Stimulated activated naive B cell treated with anti-CD40 and anti-IgM and Interleukin-4, amounts not matched to agents 10 μg/mL and 1 μg/mL and 100 μg/mL, for 72 hours (primary cell): ENCODE measurements at places on chromosomes 13 and 19.

GRCh38 chr13:56187331-56187730 is 953.4 kb upstream of the PRR20A start:
- DNase-seq: no peak
- no peak overlapping the region for H3K4me3 ChIP-seq
- no peaks in the 10 kb centered on the region for H3K27me3 ChIP-seq
- no peak overlapping the region for H3K27ac ChIP-seq

DNA sequence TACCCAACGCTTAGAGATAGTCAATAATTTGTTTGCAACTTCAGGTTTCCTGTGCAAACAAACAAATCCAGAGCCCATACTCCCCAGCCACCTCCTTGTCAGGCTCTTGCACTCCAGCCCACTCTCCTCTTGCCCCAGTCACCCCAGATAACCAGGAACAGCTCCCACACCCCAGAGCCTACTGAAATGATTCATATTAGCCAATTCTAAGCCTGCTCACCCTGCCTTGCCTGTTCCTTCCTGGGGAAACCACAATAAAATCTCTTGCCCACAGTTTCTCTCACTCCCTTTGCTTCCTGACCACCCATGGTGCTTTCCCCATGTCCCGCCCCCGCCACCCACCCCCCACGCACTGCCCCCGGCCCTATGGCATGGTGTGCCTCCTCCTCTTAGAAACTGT is 3.8 kb upstream of the ACTL9 start:
- H3K4me3 ChIP-seq: no peak overlapping the region
- DNase-seq: no peak
- no peak overlapping the region for H3K27ac ChIP-seq
- no peaks in the 10 kb centered on the region for H3K36me3 ChIP-seq
- H3K27me3 ChIP-seq: peaks cover 29% of the 10 kb centered on the region

GRCh38 chr13:110471833-110472162 is 89.7 kb downstream of the RAB20 start:
- peak overlapping the region; percentile 97 for H3K27ac ChIP-seq
- peaks cover 45% of the 10 kb centered on the region for H3K4me1 ChIP-seq

- H3K27me3 ChIP-seq: no peaks in the 10 kb centered on the region
- DNase-seq: no peak
- no peak overlapping the region for H3K27ac ChIP-seq
- H3K36me3 ChIP-seq: peaks cover 7% of the 10 kb centered on the region
- peaks cover 2% of the 10 kb centered on the region for H3K4me1 ChIP-seq
Measured at GRCh38 chr19:20359933-20360720, 193.1 kb downstream of the ZNF486 start.

DNA sequence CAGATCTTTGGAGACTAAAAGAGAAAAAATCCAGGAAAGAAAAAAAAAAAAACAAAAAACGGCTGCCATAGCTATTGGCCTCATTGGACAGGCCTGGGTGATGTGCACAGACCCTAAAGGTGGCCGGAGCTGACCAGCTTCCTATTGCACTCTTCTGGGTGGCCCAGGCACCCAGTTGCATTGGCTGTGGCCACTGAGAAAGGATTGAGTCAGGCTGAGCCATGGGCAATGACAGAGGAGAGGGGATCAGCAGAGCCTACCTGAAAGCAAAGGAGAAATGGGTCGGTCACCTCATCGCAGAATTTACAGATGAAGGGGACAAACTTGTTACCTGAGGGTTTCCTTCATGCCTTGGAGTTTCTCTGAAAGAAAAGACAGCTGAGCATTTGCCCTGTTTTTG is 17.3 kb downstream of the HMGB1 start:
- DNase-seq: no peak
- no peak overlapping the region for H3K4me3 ChIP-seq
- no peaks in the 10 kb centered on the region for H3K27me3 ChIP-seq
- H3K4me1 ChIP-seq: peaks cover 46% of the 10 kb centered on the region

GRCh38 chr19:50244695-50245094 is 41.3 kb downstream of the MYH14 start:
- H3K4me1 ChIP-seq: peaks cover 6% of the 10 kb centered on the region
- no peak overlapping the region for H3K27ac ChIP-seq
- H3K36me3 ChIP-seq: no peaks in the 10 kb centered on the region
- no peak overlapping the region for H3K4me3 ChIP-seq
- DNase-seq: no peak

DNA sequence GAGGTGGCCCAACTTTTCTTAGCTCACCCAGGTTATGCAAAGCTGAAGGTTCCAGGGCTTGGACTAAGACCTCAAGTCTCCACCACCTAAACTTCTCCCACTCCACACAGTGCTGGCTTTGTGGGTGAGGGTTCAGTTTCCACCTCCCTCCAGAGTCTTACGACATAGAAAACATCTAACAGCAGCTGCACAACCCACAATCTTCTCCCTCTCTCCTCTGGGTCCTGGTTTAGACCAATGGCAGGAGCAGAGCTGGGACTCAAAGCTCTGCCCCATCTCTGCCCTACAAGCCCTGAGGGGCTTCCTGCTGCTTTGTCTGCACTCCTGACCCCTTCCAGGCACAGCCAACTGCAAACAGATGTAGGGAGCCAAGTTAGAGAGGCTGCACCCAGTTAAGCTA is 16.0 kb downstream of the IRGC start:
- H3K36me3 ChIP-seq: peaks cover 71% of the 10 kb centered on the region
- no peak overlapping the region for H3K4me3 ChIP-seq
- no peak for DNase-seq
- H3K27ac ChIP-seq: no peak overlapping the region

DNA sequence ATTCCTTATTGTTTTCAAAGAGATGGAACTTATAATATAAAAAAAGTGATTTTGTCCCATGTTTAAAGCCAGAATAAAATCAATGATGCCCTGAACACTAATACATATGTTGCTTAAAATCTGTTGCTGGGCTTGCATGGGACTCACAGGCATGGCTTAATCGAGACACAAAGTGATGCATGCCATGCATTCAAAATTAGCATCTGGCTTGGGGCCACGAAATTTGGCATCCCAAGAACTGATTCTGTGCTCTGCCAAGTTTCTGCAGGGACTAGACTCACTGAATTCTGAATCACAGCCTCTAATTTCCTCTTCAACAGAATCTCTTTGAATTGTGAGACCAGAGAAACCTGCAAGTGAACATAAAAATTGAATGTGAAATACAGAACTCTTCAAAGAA is 109.2 kb downstream of the PCDH17 start:
- H3K36me3 ChIP-seq: no peaks in the 10 kb centered on the region
- H3K4me1 ChIP-seq: no peaks in the 10 kb centered on the region
- no peaks in the 10 kb centered on the region for H3K27me3 ChIP-seq
- H3K4me3 ChIP-seq: no peak overlapping the region
- no peak for DNase-seq

- no peaks in the 10 kb centered on the region for H3K27me3 ChIP-seq
- no peak for DNase-seq
- H3K27ac ChIP-seq: no peak overlapping the region
- no peaks in the 10 kb centered on the region for H3K4me1 ChIP-seq
Measured at GRCh38 chr13:41563341-41563983, 106.1 kb downstream of the RGCC start.

GRCh38 chr13:30872276-30872594 is 33.8 kb upstream of the MEDAG start:
- H3K4me1 ChIP-seq: peaks cover 16% of the 10 kb centered on the region
- H3K27me3 ChIP-seq: peaks cover 18% of the 10 kb centered on the region
- peak overlapping the region; percentile 9 for H3K27ac ChIP-seq
- no peaks in the 10 kb centered on the region for H3K36me3 ChIP-seq
